ENCODE measurements at places on chromosomes 6 and 20.

- DNase-seq: no peak
These were observed 1.9 kb downstream of the RBM24 start for GRCh38 chr6:17283074-17283473.

GRCh38 chr20:31915491-31916280, 36.2 kb downstream of the PDRG1 start:
- no peak for DNase-seq

- DNase-seq: no peak
These were observed 160.6 kb upstream of the GGTLC1 start for GRCh38 chr20:24149175-24149574.

DNA sequence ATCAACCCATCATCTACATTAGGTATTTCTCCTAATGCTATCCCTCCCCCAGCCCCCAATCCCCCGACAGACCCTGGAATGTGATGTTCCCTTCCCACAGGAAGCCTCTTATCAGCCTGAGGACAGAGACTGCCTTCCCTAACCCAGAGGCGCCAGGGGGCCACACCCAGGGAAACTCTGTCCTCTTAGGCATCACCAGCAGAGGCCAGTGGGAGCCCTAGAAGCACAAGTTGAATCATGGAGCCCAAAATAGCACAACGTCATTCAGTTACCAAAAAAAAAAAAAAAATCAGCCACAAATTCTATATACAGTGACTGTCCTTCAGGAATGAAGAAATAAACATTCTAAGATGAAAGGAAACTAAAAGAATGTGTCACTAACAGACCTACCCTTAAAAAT, 625.7 kb downstream of the TFAP2A start:
- no peak for DNase-seq

GRCh38 chr20:51187261-51187660, 164.4 kb upstream of the KCNG1 start:
- DNase-seq: no peak
